ENCODE measurements at places on chromosomes 6 and 20. TPM values are rescaled to one million over a fixed set of nuclear protein-coding genes. Genes with fewer than 3 reads are reported as not detected.
A peak's percentile ranks its signal among the peaks of the same experiment; 100 is the strongest.

The ELOVL4 gene
- 2.7 TPM for total RNA-seq

The ASIP gene
- total RNA-seq: not detected

- no peak for DNase-seq
Measured at GRCh38 chr20:49935746-49936152, 448 bp upstream of the RNF114 start.

DNA sequence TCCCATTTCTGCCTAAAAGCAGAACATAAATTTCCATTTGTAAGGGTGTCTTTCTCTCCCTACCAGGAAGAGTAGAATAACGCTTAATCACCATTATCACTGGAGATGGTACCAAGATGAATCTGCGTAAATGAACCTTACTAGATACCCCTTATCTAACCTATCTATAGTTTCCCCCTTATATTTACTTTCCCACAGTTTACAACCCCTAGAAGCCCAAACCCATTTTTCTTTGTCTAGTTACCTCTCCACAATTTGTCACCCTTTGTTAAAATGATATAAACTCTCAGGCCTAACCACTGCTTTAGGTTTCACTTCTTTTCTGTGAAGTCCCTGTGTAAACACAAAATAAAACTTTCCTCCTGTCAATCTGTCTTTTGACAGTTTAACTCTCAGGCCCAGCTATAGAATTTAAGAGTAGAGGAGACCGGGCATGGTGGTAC, 45.5 kb downstream of the PCNA start:
- no peak for DNase-seq

DNA sequence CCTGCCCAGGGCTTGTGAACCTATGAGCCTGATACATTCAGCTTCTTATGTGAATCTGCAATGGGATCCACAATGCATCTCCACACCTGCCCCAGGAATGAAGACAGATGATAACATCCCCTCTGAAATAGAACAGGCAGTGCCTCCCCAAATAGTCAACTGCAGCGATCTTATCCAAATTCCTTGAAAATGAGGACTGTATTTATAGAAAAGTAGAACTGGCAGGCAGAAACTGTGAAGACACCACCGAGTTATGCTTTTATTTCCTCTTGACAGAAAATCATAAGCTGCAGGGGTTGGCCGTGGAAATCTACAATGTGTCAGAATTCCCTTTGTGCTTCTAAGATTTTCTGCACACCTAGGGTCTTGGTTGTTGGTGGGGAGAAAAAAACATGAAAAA, 270.3 kb downstream of the TBC1D7 start:
- no peak for DNase-seq

DNA sequence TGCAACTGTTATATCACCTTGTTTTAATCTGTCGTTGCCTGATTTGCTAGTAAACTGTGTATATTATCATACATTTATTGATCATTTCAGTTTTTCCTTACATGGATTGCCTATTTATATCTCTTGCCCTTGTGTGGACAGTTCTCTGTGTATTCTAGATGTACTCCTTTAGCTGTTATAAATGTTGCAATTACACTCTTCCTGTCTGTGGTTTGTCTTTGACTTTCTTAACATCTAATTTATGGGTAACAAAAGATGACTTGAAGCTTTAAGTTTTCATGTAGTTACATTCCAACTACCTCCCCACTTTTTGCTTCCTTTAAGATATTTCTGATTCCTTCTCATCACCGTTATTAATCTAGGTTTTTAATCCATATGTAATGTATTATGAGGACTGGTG, 22.6 kb downstream of the PLCB1 start:
- DNase-seq: no peak

GRCh38 chr6:45500924-45501816, 123.4 kb upstream of the SUPT3H start:
- DNase-seq: no peak

DNA sequence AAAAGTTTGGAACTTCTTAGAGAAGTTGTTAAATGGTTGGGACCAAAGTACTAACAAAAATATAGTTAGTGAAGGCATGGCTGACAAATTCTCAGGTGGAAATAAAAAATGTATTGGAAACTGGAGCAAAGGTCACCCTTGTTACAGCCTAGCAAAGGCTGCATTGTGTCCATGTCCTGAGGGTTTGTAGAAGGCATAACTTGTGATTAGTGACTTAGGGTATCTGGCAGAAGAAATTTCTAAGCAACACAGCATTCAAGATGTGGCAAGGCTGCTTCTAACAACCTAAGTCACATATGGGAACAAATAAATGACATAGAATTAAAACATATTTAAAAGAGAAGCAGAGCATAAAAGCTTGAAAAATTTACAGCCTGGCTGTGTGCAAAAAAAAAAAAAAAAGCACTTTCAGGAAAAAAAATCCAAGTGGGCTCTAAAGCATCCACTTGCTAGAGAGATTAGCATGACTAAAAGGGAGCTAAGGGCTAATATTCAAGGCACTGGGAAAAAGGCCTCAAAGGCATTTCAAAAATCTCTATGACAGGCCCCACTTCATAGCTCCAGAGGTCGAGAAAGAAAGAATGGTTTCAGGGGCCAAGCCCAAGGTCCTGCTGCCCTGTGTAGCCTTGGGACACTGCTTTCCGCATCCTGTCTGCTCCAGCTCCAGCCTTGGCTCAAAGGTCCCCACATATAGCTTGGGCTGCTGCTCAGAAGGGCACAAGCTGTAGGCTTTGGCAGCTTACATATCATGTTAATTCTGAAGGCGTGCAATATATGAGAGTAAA, 453.2 kb upstream of the PTCHD4 start:
- DNase-seq: no peak

- DNase-seq: no peak
Measured at GRCh38 chr6:85462673-85463072, 12.8 kb downstream of the NT5E start.

DNA sequence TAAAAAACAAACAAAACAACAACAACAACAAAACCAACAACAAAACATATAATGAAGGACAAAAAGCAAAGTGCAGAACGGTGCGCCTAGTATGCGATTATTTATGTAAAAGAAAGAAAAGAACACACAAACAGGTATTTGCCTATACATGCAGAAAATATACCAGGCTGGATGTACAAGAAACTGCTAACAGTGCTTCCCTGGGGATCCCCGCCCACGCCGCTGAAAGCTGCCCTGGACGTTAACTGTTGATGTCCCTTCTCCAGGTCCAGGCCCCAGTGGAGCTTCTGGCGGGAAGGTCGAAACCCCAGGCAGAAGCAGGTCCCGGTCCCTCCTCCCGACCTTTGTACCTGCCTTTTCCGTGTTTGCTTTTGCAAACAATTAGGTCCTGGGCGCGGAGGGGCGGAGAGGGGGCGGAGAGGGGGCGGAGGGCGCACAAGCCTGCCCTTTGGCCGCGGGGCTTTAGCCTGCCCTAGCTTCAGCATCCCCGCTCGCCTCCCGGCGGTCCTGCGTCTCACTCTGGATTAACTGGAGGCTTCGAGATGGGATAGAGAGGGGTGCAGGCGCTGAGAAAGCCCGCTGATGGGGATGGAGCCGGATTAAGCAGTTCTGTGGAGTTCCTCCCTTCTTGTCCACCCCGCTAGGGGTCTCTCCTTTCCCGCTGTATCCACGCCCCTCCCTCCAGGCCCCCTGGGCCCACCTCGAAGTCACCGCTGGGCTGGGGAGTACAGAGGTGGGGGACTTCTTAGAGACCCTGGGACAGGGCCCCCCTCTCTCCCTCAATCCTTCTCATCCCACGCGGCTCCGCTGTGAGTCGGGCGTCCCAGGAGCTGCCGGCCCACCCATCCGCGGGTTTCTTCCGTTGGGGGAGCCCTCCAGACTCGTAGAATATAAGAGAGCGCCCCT, 8.2 kb upstream of the AHCY start:
- peak; percentile 17 for DNase-seq

Data from tongue (tissue), 3 donors.